ENCODE measurements at places on chromosomes 1 and 21. TPM values are rescaled to one million over a fixed set of nuclear protein-coding genes. Genes with fewer than 3 reads are reported as not detected.

CLEC20A gene
- total RNA-seq, result 0.28 TPM

PDZK1IP1 gene
- total RNA-seq, result 2.5 TPM

IQGAP3 gene
- total RNA-seq, result 22.3 TPM

FCER1A gene
- not detected for total RNA-seq

OR2M3 gene
- total RNA-seq, result not detected

TOR3A gene
- 47.0 TPM for total RNA-seq

CHD5 gene
- total RNA-seq, result not detected

RGS8 gene
- not detected for total RNA-seq

PRAMEF11 gene
- total RNA-seq, result not detected

CDA gene
- total RNA-seq, result 18.5 TPM

SV2A gene
- 3.4 TPM for total RNA-seq

SLC25A34 gene
- 0.14 TPM for total RNA-seq

SELE gene
- not detected for total RNA-seq

KCTD3 gene
- total RNA-seq, result 25.3 TPM

IL22RA1 gene
- total RNA-seq, result 2.1 TPM

RASAL2 gene
- total RNA-seq, result 19.8 TPM

TFAP2E gene
- total RNA-seq, result 0.49 TPM

MROH7 gene
- total RNA-seq, result not detected

C1orf115 gene
- total RNA-seq, result 1.9 TPM

CASQ1 gene
- not detected for total RNA-seq

HAO2 gene
- not detected for total RNA-seq

LIPI gene
- total RNA-seq, result not detected

VWA5B1 gene
- total RNA-seq, result not detected

OR2L8 gene
- total RNA-seq, result not detected

SPRR2B gene
- not detected for total RNA-seq

IL20 gene
- total RNA-seq, result not detected

FAM3B gene
- not detected for total RNA-seq

AKR7A3 gene
- 0.19 TPM for total RNA-seq

LCK gene
- total RNA-seq, result 2.5 TPM

LHX8 gene
- not detected for total RNA-seq

RER1 gene
- 87.1 TPM for total RNA-seq

FMN2 gene
- not detected for total RNA-seq

ACOT11 gene
- 8.2 TPM for total RNA-seq

SHISAL2A gene
- total RNA-seq, result not detected

RHBG gene
- 0.14 TPM for total RNA-seq

CELA2B gene
- not detected for total RNA-seq

Measured in airway epithelial cell (primary cell).